A549 treated with DMSO at 1 μM for 4 hours (cell line): ENCODE measurements at places on chromosomes 3 and 15. TPM values are rescaled to one million over a fixed set of nuclear protein-coding genes. Genes with fewer than 3 reads are reported as not detected.

Gene POC1A
- total RNA-seq: 15.5 to 20.4 TPM (median 17.8 TPM) in 5 replicates

Gene PLA2G4E
- not detected in 5 replicates for total RNA-seq

Gene EOMES
- 1.3 to 2.4 TPM (median 2.1 TPM) in 5 replicates for total RNA-seq

Gene GOLGA6L10
- total RNA-seq: 0.43 to 0.74 TPM (median 0.69 TPM) in 5 replicates

Gene CCDC191
- total RNA-seq: 1.4 to 2.2 TPM (median 2.2 TPM) in 5 replicates

Gene NEO1
- 32.8 to 37.7 TPM (median 33.4 TPM) in 5 replicates for total RNA-seq

Gene GOLGA8S
- 0.07 to 0.18 TPM (median 0.17 TPM) in 5 replicates for total RNA-seq

Gene COL6A5
- not detected in 5 replicates for total RNA-seq

Gene CCR8
- not detected in 5 replicates for total RNA-seq

Gene TNNC1
- total RNA-seq: 1.2 to 2.0 TPM (median 1.4 TPM) in 5 replicates

Gene IQCF5
- not detected in 5 replicates for total RNA-seq

Gene GRM2
- 0.04 to 0.11 TPM (median 0.07 TPM) in 5 replicates for total RNA-seq

Gene TP63
- 0.42 to 0.85 TPM (median 0.75 TPM) in 5 replicates for total RNA-seq

Gene ALDH1A2
- total RNA-seq: 0.16 to 0.49 TPM (median 0.32 TPM) in 5 replicates

Gene SHF
- 0.62 to 1.0 TPM (median 0.83 TPM) in 5 replicates for total RNA-seq

Gene SYNPR
- not detected in 5 replicates for total RNA-seq

Gene ZNF502
- total RNA-seq: 1.5 to 2.6 TPM (median 1.7 TPM) in 5 replicates

Gene ISL2
- total RNA-seq: 3.3 to 4.6 TPM (median 4.0 TPM) in 5 replicates

Gene FAM3D
- total RNA-seq: not detected in 5 replicates

Gene GCSAM
- not detected in 5 replicates for total RNA-seq

Gene RBSN
- 10.5 to 11.8 TPM (median 11.2 TPM) in 5 replicates for total RNA-seq

Gene FBXL22
- 0.21 to 0.30 TPM (median 0.26 TPM) in 5 replicates for total RNA-seq

Gene GOLGA8G
- total RNA-seq: 0.04 TPM in 1 of 5 replicates, not detected in the others

Gene AHSG
- total RNA-seq: 0.08 TPM in 1 of 5 replicates, not detected in the others

Gene ADGRG7
- total RNA-seq: not detected in 5 replicates

Gene CCR3
- not detected in 5 replicates for total RNA-seq

Gene PARP16
- 9.9 to 12.1 TPM (median 10.9 TPM) in 5 replicates for total RNA-seq

Gene CCK
- total RNA-seq: 1.4 to 2.2 TPM (median 1.6 TPM) in 5 replicates

Gene ANKRD63
- total RNA-seq: 0.11 to 0.28 TPM (median 0.20 TPM) in 5 replicates

Gene GCNT3
- 156 to 216 TPM (median 179 TPM) in 5 replicates for total RNA-seq
